ENCODE measurements at places on chromosomes 3 and 15. TPM values are rescaled to one million over a fixed set of nuclear protein-coding genes. Genes with fewer than 3 reads are reported as not detected.

GRCh38 chr3:143726727-143727126 lies 121.5 kb downstream of the SLC9A9 start:
- DNase-seq: no peak

- DNase-seq: no peak
Observed at GRCh38 chr3:40901298-40901697, 298.0 kb upstream of the CTNNB1 start.

DNA sequence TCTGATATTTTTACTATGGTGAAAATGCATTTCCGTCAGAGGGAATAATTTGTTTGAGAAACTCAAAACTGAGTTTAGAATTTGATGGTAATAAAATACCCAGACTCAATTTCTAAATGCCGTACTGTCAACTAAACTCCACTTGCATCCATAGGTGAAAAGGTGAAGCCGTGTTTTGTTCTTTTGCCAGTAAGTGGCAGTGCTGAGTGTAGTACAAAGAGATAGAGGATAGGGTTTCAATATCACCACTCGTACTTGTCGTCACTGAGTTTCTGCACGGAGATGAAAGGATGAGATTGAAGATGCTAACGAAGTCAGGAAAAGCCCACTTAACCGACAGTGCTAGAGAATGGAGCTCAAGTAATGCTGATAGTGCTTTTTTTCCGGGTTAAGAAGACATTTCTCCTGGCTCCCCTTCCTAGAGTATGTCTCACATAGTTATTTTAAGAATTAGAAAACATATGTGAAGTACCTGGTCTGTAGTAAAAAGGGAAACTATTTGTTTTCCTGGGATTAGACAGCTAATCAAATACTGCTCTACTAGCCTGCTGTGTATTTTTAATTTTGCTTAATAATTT lies 345.1 kb downstream of the IL5RA start:
- no peak for DNase-seq

DNA sequence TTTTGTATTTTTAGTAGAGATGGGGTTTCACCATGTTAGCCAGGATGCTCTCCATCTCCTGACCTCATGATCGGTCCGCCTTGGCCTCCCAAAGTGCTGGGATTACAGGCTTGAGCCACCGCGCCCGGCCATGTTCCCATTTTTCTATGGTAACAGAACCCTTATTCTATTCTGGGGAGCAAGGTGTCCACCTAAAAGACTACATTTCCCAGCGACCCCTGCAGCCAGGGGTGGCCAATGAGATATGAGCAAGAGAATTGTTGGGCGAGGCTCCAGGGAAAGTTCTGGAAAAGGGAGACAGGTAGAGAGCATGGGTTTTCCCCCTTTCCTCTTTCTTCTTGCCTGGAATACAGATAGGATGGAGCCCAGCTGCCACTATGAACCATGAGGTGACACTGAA lies 96.9 kb downstream of the LINGO1 start:
- no peak for DNase-seq

DNA sequence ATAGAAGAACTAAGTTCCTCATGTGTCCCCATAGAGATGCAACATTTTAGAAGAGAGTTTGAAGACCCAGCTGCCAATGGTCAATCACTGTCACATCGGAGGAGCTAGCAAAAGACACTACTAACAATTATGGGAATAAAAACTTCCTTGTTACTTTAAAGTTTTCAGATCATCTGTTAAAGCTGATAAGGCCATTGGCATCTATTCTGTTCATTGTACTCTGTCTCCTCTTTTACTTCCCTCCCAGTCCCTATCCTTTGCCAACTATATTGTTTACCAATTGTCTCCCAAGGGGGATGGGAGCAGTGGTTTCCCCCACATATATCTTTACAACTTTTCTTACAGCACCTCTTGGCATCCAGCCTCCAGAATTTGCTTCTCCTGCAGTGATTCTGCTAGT lies 81.0 kb downstream of the FAM174B start:
- DNase-seq: no peak

DNA sequence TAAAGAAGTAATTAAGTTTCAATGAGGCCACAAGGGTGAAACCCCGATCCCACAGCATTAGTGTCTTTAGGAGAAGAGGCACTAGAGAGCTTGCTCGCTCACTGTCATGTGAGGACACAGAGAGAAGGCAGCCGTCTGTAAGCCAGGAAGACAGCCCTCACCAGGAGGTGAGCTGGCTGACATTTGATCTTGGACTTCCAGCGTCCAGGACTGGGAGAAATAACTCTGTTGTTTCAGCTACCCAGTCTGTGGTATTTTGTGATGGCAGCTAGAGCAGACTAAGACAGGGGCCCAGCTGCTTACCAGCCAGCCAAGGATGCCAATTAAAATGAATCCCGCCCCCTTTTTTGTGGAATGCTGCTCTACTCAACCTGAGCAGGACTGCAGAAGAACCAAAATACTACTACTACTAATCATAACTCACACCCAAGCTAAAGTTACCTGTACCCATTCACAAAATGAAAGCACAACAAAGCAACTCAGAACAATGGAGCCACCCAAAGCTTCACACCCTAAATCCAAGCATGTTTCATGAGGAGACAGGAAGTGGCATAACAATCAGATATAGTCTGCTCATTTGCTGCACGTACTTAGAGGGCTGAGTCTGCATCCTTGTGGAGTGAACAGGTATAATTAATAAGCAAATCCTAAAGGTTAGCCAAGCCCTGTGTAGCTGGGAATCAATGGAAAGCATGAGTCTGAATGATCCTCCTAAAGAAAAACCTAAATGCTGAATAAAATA lies 35.6 kb upstream of the RHCG start:
- no peak for DNase-seq

DNA sequence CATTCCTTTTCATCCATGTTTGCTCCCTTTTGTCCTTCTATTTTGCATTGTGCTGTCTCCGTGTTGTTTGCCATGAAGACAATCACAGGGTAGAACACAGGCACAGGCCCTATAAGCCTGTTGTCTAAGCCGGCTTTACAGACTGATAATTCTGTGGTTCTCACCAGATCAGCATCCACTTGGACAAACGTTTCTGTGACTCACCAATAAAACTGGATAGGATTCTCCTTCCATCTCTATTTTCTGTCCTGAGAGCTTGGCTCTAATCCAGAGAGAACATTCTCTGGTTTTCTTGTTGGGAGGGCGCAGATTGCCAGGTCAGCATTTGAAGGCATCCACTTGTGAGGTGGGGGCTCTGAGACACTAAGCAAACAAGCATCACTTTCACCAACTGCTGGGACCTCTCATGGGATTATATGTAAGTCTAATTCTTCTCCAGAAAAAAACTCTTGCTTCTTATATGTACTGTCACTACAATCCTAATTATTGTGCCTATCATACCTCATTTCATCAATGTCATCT lies 101.6 kb downstream of the ERC2 start:
- DNase-seq: no peak

- DNase-seq: no peak
Observed at GRCh38 chr3:23106666-23107065, 96.5 kb upstream of the UBE2E2 start.

ALDH1A2 gene
- total RNA-seq: 14.0 TPM

Data from left ventricle myocardium inferior (tissue), 1 donor.